ENCODE measurements at places on chromosomes 12 and 14. TPM values are rescaled to one million over a fixed set of nuclear protein-coding genes. Genes with fewer than 3 reads are reported as not detected.

The TMEM253 gene
- 1.1 TPM for polyA plus RNA-seq

The DENND5B gene
- polyA plus RNA-seq = 20.9 TPM

The COX8C gene
- 0.43 TPM for polyA plus RNA-seq

The PNP gene
- 10.1 TPM for polyA plus RNA-seq

The HOXC11 gene
- polyA plus RNA-seq = 7.0 TPM

The RPS6KL1 gene
- 6.9 TPM for polyA plus RNA-seq

The NYNRIN gene
- 33.9 TPM for polyA plus RNA-seq

The KLHL33 gene
- polyA plus RNA-seq = 2.5 TPM

The WIF1 gene
- polyA plus RNA-seq = 12.0 TPM

The PPM1H gene
- 3.0 TPM for polyA plus RNA-seq

The PPP1R3E gene
- polyA plus RNA-seq = 19.2 TPM

The ERBB3 gene
- polyA plus RNA-seq = 116 TPM

The KRT6B gene
- polyA plus RNA-seq = not detected

The OR4E2 gene
- not detected for polyA plus RNA-seq

The RD3L gene
- not detected for polyA plus RNA-seq

The EIF2S1 gene
- polyA plus RNA-seq = 89.2 TPM

The PSMD9 gene
- polyA plus RNA-seq = 46.0 TPM

The OTX2 gene
- not detected for polyA plus RNA-seq

The RND1 gene
- 0.53 TPM for polyA plus RNA-seq

The C12orf56 gene
- 0.92 TPM for polyA plus RNA-seq

The MAP4K5 gene
- polyA plus RNA-seq = 35.5 TPM

The IGFBP6 gene
- 86.0 TPM for polyA plus RNA-seq

The SLC6A15 gene
- polyA plus RNA-seq = 1.1 TPM

The CCDC91 gene
- polyA plus RNA-seq = 20.3 TPM

The SYT1 gene
- polyA plus RNA-seq = 2.0 TPM

The SMAGP gene
- 7.6 TPM for polyA plus RNA-seq

The PPP1R36 gene
- polyA plus RNA-seq = 0.45 TPM
